ENCODE measurements at places on chromosomes 12 and 14.
A peak's percentile ranks its signal among the peaks of the same experiment; 100 is the strongest.

GRCh38 chr12:45208604-45209487 lies 7.0 kb upstream of the ANO6 start:
- no peak for DNase-seq

DNA sequence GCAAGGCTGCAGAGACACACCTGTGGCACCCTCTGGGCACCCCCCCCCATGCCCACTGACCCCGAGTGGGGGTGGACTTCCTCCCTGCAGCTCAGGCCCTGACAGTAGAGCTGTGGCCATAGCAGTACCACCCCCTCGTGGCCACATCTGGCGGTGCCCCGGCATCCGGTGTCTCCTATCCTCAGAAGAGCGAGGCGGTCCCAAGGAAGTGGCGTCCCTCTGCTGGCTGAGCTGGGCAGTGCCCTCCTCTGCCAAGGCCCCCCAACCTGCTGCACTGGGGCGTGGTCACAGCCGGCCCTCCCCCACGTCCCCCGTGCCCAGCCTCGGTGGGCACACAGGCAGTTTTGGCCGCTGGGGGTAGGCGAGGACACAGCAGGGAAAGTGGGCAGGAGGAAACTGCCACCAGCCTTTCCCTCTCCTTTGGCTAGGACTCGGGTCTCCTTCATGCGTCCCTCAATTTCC lies 6.0 kb upstream of the SLC6A12 start:
- peak; percentile 18 for DNase-seq

DNA sequence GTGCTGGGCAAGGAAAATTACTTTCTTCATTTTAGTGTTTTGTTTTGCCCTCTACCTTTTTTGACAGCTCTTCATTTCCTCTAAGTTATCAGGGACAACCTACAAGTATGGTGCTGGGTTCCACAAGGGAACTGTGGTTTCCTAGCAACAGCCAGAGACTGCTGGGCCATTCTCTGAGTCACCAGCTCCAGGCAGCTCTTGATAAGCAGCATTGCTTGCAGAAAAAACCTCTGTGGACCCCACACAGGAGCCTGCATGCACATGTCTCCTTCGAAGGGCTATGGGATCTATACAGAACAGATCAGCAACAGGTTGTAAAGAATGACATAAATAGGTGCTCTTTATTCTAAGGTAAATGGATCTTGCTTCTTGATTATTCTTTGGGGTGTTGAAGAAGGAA lies 81.0 kb upstream of the CCDC196 start:
- no peak for DNase-seq

GRCh38 chr14:22521449-22522239 lies 67.4 kb downstream of the DAD1 start:
- no peak for DNase-seq

DNA sequence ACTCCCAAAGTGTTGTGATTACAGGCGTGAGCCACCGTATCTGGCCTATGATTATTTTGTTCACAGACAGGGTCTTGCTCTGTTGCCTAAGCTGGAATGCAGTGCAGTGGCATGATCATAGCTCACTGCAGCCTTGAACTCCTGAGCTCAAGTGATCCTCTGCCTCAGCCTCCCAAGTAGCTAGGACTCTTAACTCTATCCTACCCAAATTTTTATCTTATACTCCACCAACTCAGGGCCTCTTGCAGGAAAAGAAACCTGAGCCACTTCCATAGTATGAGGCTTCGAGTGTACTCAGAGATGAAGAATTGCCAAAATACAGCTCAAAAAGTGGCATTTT lies 828 bp downstream of the MMAB start:
- DNase-seq = no peak

- DNase-seq = no peak
Observed at GRCh38 chr12:88145567-88146505, 3.7 kb downstream of the TMTC3 start.

DNA sequence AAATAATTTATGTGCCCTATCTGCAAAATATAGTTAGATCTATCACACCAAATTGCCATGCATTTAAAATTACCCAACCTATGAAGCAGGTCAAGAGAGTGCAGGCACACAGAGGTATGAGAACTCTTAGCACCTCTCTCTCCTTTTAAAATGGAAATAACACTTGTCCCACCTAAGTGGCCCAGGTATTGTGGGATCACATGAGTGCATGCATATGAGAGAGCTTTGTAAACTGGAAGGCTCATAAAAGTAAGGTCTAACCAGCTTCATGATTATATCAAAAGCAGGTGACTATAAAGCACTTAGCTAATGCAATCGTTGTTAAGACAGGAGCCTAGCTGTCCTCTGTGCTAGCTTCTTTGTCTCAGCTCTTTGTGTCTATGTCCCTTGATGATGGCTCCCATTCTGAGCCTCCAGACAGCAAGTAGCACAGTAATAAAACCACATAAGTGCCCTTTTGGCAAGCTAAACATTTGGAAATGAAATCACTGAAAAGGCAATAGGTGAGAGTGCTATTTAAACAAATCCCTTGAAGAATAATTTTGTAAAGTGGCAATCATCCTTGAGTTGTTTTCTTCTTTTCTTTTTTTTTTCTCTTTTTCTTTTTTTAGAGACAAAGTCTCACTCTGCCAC lies 219.0 kb downstream of the NTF3 start:
- DNase-seq = no peak

GRCh38 chr14:95523815-95524448 lies 7.5 kb upstream of the SYNE3 start:
- no peak for DNase-seq

DNA sequence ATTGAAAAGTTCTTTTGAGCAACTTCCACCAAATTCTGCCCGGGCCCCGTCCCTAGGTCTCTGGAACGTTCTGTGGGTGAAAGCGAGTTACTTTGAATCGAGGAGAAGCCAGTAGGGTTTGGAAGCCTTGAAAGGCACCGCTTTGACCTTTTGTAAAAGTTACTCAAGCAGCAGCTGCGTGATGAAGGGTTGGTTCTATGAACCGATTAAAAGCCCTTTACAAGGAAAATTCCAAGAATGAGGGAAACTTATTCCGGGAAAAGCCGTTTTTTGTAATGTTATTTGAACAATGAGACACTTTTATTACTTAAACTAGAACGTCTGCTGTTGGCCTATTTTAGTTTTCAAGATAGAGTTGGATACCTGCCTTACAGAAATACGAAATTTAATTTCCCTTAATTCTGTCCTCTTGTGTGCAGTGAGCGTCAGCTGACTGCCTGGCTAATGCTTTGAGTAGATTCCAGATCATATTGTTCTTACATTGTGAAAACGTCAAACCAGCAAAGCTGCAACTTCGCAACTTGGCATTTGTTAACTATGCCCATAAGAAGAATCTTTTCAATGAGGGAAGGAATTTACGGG lies 906 bp downstream of the LARP4 start:
- peak; percentile 12 for DNase-seq

GRCh38 chr12:9701380-9702154 lies 31.3 kb downstream of the CLECL1 start:
- DNase-seq = no peak

DNA sequence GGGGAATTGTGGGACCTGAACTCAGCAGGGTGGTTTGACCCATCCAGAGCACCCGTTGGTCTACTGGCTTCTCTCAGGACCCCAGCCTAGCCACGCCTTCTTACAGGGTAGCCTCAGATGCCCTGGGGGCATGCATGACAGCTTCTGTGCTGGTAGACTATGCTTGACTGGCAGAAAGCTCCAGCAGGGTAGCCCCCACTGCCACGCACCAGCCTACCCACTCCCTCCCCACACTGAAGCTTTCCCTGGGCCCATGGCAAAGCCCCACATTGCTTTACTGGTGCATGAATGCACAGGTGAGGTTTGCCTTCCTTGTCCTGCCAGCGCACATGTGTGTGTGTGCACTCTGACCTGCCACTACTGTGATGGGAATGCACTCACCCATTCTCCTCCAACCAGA lies 772.2 kb downstream of the LRFN5 start:
- DNase-seq = no peak

GRCh38 chr14:73460691-73461127 lies 2.4 kb upstream of the NUMB start:
- DNase-seq = no peak

- DNase-seq = no peak
Observed at GRCh38 chr14:21874167-21874566, 200.5 kb upstream of the OR4E1 start.

- DNase-seq = no peak
Observed at GRCh38 chr12:52185400-52185967, 6.3 kb downstream of the KRT80 start.

- no peak for DNase-seq
Observed at GRCh38 chr12:98780261-98780660, 135.2 kb downstream of the APAF1 start.

DNA sequence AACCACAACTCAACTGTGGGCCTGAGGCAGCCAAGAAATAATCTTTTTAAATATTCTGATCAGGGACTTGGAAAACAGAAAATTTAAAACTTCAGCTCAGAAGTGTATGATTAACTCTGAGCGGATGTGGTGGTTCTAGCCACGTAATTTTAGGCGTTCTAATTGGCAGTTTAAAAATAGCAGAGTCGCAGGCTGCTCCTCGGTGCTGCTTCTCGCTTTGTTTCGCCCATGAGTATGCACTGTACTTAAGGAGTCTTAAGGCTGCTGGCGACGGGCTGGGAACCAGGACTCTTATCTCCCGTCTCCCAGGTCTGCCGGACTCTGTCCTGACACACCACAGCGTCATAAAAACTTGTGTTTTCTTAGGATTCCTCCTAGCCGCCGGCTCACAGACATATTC lies 113.4 kb upstream of the PELI2 start:
- DNase-seq = peak; percentile 24

- no peak for DNase-seq
Observed at GRCh38 chr14:97046967-97047366, 249.8 kb downstream of the VRK1 start.

Data from brain pericyte (primary cell).